Heart right ventricle (tissue), 16 donors: ENCODE measurements at places on chromosomes 13 and 19. TPM values are rescaled to one million over a fixed set of nuclear protein-coding genes. Genes with fewer than 3 reads are reported as not detected.

DNA sequence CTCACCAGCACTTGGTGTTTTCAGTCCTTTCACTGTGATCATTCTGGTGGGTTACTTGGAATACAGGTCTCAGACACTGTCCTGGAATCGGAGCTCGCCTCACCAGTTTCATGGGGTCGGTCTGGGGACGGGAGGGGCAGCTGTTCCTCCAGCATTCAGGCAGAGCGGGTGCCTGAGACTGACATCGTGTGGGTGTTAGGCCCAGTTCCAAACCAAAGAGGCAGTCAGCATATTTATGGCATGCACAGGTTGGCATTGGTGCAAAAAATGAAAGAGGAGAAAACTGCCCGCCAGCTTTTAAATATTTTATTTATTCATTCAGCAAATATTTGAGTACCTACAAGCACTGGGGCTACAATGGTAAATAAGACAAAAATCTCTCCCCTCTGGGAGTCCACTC, 20.1 kb downstream of the PLEKHF1 start:
- DNase-seq = no peak

DNA sequence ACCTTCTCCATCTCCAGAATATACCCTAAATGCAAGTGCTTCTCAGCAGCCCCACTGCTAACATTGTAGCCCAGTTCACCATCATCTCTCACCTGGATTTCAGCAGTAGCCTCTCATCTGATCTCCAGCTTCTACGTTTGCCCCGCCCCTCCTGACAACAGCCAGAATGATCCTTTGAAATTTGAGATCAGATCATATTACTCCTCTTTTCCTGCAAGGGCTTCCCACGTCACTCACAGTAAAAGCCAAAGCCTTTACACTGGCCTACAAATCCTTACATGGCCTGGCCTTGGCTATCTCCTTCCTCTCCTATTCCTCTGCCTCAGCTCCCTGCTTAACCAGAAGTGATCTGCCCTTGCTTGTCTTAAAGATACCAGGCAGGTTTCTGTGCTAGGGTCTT, 94.3 kb upstream of the NBEA start:
- no peak for DNase-seq

- no peak for DNase-seq
Observed at GRCh38 chr19:48444936-48445200, 915 bp upstream of the GRWD1 start.

DNA sequence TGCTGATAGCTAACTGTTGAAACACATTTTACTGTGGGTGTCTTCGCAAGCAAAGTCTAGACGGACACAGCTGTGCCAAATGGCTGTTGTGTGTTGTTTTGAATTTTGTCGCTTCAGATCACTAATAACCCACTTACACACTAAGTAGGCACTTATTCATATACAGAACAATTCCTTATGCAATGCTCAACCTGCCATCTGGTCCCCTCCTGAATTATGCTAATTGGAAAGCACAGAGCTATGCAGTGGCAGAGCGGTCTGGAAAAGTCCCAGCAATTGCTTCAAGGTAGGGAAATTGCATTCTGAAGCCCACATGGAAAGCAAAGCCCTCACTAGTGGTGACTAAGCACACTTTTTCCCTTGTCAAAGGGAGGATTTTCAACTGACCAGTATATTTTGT, 69.9 kb downstream of the C13orf42 start:
- DNase-seq = no peak

Gene MBD3L2
- not detected for total RNA-seq

Gene ZFP30
- 7.5 TPM for total RNA-seq

- no peak for DNase-seq
Observed at GRCh38 chr13:43388282-43389034, 365.1 kb downstream of the DNAJC15 start.

DNA sequence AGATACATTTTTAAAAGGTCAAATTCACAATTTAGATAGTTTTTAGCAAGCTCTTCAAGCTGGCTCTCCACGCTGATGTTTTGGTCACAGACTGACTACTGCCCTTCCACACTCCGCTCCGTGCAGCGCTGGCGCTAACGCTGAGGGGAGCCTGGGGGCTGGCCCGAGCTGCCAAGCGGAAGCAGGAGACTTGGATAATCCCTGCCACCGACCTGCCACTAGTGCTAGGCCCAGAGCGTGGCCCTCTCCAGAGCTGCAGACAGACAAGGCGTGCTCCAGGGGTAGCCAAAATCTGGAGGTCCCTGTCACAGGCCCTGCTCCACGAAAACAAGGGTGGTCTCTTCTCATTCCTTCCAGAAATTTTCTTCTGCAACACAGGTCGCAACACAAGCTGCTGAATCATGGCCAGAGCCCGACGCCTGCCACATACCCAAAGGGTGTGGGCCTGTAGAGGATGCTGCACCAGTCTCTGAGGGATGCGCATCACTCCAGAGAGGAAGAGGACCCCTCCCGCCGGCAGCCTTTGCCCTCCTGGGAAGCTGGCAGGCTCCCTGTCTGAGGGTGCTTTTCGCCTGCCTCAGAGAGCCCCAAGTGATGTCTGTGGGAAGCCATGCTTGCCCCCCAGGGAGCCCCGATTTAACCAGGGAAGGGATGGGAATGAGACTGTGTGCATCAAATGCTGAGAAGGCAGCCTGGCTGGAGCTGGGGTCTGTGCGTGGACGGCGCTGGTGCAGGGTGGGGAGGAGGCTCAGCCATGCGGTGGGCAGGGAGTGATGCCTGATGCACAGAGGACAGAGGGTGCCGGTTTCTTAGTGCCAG, 21.6 kb downstream of the CAPS start:
- no peak for DNase-seq

GRCh38 chr19:6886277-6886897, 992 bp upstream of the ADGRE1 start:
- no peak for DNase-seq

DNA sequence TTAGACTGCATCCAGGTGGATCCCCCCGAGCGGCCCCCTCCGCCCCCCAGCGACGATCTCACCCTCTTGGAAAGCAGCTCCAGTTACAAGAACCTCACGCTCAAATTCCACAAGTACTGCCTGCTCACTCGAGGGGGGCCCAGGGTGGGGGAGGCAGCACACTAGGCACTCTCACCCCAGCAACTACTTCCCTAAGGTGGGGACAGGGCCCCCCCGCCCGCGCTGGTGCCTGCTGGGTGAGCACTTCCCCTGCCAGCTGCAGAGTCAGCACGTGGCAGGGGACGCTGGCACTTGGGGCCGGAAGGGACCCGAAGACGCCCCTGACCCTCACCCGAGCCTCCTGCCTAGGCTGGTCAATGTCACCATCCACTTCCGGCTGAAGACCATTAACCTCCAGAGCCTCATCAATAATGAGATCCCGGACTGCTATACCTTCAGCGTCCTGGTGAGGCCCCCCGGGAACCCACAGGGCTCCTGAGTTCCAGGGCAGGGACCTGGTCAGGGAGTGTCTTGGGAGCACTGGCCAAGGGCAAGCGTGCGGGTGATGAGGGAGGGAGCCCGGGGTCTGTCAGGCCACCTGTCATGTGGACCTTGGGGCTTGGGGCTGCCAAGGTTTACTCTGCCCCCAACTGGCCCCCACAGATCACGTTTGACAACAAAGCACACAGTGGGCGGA, 5.2 kb downstream of the MCOLN1 start:
- no peak for DNase-seq

Gene CASP14
- not detected for total RNA-seq

- no peak for DNase-seq
Observed at GRCh38 chr13:111315347-111315995, 5.0 kb upstream of the TEX29 start.

Gene ATP7B
- 4.4 TPM for total RNA-seq

GRCh38 chr13:102132777-102133295, 269.0 kb downstream of the FGF14 start:
- DNase-seq = no peak

DNA sequence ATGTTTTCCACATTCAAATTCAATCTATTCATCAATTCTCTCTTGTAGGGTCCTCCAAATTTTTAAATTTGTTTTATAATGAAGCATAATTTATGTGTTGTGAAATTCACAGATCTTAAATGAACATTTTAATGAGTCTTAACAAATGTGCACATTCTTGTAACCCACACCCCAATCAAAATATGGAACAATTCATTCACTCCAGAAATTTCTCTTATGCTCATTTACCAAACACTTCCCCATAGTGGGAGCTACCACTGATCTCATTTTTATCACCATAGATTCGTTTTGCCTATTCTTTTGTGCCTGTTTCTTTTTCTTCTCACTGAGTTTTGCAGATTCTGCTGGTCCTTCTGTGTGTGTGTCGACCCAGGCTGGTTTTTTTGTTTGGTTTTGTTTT, 664.1 kb downstream of the EFNB2 start:
- no peak for DNase-seq

DNA sequence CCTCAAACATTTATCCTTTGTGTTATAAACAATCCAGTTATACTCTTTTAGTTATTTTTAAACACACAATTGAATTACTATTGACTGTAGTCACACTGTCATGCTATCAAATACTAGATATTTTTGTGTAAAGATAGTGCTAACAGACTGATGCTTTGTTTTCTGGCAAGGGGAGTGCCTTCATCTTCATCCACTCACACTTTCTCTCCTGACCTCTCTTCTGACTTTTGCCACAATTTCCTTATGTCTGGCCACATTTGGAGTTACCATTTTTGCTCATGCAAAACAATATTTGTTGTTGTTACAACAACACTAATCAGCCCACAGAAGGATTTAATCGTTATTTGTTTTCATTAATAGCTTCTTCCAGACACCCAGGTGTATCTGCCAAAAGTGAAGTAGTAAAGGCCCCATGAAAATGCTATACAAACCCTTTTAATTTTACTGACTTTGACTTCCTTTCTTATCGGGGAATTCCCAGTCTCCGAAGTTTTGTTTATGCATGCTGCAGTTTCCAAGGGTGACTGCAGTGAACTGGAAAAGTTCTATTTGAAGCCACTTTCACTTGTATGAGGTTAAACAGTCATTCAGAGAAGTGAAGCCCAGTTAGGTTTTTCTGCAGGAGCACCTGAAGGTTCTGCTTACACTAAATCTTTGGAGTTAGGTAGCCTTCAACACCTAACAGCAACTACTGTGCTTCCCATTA, 66.1 kb upstream of the FRY start:
- no peak for DNase-seq

- no peak for DNase-seq
Observed at GRCh38 chr13:113968463-113969310, 5.2 kb downstream of the C13orf46 start.

GRCh38 chr13:30224732-30225131, 82.6 kb downstream of the KATNAL1 start:
- no peak for DNase-seq

DNA sequence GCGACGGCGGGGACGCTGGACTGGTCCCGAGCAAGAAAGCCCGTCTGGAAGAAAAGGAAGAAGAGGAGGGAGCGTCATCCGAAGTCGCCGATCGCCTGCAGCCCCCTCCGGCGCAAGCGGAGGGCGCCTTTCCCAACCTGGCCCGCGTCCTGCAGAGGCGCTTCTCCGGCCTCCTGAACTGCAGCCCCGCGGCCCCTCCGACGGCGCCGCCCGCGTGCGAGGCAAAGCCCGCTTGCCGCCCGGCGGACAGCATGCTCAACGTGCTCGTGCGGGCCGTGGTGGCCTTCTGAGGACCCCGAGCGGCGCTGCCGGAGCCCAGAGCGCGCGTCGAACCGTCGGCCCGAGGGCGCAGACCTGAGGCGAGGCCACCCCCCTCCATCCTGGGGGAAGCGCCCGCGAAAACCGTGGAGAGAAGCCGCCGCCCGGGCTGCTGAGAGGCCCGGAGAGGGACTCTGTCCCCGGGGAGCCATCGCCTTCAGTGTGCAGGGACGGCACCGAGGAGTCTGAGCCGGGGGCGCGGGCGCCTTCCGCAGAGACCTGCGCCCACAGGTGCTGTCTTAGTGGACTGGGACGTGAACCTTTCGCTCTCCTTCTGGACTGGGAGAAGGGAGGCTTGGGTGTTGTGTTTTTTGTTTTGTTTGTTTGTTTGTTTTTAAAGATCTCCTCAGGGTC, 3.5 kb downstream of the IER2 start:
- DNase-seq = no peak

- DNase-seq = peak; percentile 57
Observed at GRCh38 chr13:106471957-106472543, 63.4 kb downstream of the EFNB2 start.

GRCh38 chr13:29581666-29582065, 13.8 kb downstream of the SLC7A1 start:
- DNase-seq = no peak

Gene C13orf46
- 0.25 TPM for total RNA-seq

GRCh38 chr13:99425485-99426341, 75.6 kb upstream of the TM9SF2 start:
- DNase-seq = no peak

DNA sequence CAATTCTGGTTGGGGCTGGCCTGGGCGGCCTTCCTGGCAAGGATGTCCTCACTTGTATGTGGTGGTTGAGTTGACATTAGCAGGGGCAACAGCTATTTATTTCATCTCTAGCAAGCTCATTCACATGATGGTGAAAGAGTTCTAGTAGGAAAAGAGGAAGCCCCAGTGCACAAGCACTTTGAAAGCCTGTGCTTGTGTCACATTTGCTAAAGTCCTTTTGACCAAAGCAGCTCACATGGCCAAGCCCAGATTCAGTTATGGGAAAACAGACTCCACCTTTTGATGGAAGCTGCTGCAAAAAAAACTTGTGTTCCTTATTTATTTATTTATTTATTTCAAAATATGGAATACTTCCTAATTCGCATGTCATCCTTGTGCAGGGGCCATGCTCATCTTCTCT, 17.2 kb downstream of the GTF2F2 start:
- DNase-seq = no peak

- no peak for DNase-seq
Observed at GRCh38 chr13:77047649-77048343, 20.8 kb upstream of the FBXL3 start.

GRCh38 chr19:49564616-49565045, 15.7 kb downstream of the NOSIP start:
- no peak for DNase-seq

DNA sequence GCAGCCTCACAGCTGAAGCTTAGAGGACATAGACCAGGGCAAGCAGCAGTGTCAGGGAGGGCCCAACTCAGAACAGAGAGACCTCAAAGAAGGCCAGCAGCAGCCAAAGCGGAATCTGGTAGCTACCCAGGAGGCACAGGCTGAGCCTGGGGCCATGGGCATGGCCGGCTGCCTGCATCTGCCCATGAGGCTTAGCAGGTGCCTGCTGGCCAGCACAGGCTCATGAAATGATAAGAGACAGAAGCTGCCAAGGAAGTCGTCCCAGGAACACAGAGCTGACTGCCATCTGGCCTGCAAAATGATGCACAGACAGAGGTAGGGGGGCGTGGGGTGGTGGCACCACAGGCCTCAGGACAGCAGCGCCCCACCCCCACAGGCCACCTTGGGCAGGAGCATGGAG, 29.2 kb downstream of the TUBA3C start:
- no peak for DNase-seq

Gene ELSPBP1
- total RNA-seq = not detected

- no peak for DNase-seq
Observed at GRCh38 chr13:112971288-112971643, 2.3 kb downstream of the MCF2L start.

- DNase-seq = no peak
Observed at GRCh38 chr13:105196052-105196451, 1339.4 kb downstream of the EFNB2 start.

- no peak for DNase-seq
Observed at GRCh38 chr13:103140001-103140671, 73.9 kb upstream of the SLC10A2 start.
